ENCODE measurements at places on chromosomes 6 and 20.

- no peak for DNase-seq
Measured at GRCh38 chr6:135479601-135480000, 17.9 kb downstream of the AHI1 start.

DNA sequence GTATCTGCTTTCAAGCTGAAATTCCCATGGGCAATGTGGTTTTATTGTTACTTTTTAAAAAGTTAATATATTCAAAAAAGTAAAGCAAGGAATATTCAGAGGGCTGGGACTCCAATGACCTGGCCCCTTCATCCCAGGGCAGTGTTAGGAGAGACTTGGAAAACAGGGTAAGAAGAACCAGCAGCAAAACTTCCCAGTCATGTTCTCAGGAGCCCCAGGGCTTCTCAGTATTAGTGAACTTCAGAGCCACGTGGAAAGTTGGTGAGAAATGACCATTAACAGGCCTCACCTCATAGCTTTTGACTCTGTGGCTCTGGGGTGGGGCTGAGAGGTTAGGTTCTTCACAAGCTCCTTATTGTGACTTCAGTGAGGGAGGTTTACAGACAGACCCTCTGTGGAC is 230.4 kb upstream of the KCNG1 start:
- DNase-seq: no peak

- no peak for DNase-seq
Measured at GRCh38 chr6:53360093-53360912, 11.6 kb upstream of the ELOVL5 start.

- peak; percentile 64 for DNase-seq
Measured at GRCh38 chr20:23637282-23638221, at the start of gene CST3. Gene CST3, minus strand, starts transcription at chr20:23637955. Its CDS starts 93 bp downstream, at chr20:23637862.

GRCh38 chr20:17504066-17504897 is 26.9 kb downstream of the BFSP1 start:
- no peak for DNase-seq

DNA sequence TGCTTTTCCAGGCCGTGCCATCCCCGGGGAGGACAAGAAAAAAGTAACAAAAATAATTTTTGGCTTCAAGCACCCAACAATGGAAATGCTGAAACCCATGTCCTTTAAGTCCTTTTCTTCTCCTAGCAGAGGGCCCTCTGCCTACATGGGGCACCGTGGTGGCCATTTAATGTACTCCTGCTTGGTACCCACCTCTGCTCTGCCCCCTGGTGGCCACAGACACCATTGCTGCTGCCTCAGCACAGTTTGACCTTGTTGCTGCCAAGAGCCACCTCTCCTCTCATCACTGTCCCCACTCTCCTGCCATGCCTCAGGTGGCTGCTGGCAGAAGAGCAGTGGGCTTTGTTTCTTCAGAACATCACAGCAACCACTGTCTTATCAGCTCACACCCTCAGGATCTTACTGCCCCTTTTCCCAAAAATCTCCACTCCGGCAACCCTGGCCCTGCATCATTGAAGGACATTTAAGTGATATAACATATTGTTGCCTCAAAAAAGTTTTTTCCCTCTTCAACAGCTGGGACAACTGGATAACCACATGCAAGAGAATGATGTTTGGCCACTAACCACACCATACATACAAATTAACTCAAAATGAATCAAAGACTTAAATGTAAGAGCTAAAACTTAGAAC is 12.9 kb upstream of the ARMC2 start:
- peak; percentile 45 for DNase-seq

DNA sequence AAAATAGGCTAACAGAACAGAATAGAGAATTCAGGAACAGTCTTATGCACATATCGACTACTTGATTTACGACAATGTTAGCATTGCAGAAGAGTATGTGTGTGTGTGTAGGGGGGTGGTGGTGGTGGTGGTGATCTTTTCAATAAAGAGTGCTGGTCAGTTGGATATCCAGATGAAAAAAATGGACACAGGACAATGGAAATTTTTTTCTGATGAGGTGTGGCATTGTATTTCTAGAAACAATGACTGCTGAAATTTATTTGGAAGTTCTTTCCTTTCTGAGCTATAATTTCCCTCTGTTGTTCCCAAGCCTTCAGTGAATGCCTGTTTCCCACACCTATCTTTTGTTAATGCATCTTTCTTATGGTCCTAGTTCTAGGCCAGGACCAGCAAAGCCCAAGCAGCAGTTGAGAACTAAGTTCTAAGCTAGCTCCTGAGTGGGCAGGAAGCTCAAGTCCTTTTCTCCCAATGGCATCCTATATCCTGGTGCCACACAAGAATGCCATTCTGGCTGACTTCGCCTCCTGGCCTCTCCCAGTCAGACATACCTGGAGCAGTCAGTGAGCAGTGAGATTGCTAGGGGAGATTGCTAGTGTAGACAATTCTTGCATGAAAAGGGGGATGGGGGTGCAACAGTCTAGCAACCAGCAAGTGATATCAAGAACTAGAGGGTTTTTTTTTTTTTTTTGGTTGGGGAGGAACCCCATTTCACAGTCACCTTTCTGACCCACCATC is 1.2 kb upstream of the TOX2 start:
- DNase-seq: no peak

DNA sequence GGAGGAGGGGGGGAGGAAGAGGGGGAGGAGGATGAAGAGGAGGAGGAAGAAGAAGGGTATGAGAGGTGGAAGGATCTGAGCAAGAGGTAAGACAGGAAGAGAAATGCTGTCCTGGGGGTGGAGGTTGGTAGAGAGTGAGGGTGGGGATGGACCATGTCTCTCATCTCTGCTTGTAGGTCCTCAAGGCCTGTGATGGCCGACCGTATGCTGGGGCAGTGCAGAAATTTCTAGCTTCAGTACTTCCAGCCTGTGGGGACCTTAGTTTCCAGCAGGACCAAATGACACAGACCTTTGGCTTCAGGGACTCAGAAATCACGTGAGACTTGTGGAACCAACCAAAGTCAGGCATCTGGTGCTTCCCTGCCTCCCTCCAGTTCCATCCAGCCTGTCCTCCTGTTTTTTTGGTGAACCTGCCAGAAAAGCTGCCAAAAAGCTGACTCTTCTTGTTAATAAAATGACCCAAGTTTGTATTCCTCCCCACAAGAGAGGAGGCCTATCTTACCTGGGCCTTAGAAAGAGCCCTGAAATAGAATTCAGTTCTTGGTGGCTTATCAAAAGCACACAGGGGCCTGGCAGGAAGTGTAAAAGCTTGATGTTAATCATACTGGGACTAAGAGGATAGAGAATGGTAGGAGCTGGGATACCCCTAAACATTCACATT is 2.5 kb upstream of the C4A start:
- DNase-seq: no peak

DNA sequence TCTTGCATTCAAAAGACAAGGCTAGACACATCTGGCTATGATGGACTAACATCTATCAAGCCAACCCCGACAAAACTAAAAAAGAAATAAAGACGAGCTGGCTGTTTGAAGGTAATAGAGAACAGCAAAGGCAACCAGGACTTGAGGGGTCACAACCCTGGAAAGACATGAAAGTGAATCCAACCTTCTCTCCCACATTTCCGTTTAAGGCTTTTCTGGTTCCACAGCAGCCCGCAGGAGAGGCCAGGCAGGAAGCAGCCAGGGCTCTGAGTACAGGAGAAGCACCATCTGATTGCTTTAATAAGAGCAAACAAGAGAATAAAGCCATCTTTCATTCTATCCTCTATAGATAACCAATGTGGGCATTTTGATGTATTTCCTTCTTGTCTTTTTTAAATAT is 14.3 kb downstream of the CNKSR3 start:
- no peak for DNase-seq

- no peak for DNase-seq
Measured at GRCh38 chr6:30747902-30748769, 3.8 kb upstream of the IER3 start.

DNA sequence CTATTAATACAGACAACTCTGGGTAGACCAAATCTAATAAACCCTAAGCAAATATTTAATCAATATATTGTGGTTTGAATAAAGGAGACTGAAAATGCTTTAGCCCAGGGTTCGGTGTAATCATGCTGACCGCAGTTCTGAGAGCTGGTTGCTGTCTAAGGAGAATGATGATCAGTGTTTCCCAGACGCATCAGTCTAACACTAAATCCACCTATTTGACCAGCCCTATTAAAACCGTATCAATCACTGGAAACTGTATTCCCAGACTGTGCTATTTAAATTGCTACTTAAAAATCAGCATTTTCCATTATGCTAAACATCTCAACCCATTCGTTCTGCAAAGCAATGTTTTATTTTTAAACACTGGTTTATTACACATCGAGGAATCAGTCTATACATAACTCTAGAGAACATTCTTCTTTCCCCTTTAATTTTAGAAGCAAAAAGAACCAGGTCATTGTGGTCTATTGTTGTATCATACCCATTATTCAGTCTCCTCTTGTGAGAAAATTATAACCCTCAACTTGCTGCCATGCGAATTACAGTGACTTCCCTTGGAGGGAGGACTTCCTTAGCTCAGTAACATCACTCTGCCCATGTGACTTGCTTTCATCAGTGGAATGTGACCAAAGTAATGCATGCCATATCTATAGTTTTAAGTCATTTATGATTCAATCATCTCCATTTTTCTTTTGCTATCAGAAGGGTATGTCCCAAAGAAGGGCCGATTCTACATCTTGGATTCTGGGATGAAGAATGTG is 515.2 kb upstream of the JAG1 start:
- no peak for DNase-seq

DNA sequence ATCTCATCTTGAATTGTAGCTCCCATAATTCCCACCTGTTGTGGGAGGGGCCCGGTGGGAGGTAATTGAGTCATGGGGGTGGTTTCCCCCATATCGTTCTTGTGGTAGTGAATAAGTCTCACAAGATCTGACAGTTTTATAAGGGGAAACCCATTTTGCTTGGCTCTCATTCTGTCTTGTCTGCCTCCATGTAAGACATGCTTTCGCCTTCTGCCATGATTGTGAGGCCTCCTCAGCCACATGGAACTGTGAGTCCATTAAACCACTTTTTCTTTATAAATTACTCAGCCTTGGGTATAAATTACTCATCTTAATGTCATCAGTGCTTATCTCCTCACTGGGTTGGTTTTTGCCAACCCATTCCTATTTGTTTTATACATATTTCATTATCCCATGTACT is 142.0 kb upstream of the GMDS start:
- DNase-seq: no peak

DNA sequence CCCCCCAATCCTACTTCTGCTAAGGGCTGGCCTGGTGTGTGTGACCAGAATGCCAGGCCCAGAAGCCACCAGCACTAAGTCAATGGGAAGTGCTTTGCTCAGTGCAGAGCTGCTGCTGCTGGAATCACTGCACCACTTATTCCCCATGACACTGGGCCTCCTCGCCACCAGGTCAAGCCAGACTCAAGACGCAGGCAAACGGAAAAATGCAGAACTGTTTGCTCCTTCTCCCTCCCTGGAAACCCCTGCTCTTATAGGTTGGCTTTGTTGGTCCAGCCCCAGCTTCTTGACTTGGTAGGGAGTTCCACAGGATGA is 121.9 kb downstream of the PHACTR3 start:
- no peak for DNase-seq

- no peak for DNase-seq
Measured at GRCh38 chr6:101290346-101290745, 103.2 kb upstream of the GRIK2 start.

DNA sequence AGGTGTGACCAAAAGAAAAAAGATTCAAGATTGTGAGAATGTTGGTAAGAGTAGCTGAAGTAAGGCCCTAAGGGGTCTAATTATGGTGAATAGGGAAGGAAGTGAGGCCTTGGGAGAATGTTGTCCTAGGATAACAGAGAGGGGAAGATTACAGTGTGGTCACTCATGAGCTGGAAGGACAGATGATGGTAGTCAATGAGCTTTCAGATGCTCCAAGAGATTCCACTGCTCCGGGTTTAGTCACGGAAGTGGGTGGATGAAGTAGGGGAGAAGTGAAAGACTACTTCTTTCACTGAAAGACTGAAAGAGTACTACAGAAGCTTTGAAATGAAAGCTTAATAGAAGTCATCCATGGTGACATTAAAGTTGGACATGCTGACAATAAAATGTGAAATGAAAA is 108.5 kb downstream of the MMS22L start:
- no peak for DNase-seq

DNA sequence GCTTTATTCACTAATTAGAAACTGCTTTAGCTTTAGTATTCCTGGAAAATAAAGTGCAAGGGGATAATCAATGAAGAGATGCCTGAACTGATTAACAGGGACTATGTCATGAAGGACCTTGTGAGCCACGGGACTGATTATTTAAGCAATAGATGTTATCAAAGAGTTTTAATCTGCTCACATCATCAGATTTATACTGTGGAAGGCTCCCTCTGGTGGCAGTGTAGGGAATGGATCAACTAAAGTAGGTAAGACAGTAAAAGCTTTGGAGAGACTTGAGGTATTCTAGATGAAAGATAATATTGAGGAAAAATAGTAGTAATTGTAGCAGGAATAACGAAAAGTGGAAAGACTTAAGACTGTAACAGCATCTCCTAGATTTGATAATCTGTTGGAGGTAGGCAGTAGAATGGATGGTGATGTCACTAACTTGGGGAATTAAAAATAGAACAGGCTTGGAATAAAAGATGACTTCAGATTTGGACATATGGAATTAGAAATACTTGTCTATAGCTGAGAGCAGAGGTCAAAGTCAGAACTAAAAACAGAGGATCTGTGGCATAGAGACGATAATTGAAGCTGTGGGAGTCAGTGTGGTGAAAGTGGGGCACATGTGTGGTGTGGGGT is 80.3 kb upstream of the HTR1E start:
- no peak for DNase-seq

DNA sequence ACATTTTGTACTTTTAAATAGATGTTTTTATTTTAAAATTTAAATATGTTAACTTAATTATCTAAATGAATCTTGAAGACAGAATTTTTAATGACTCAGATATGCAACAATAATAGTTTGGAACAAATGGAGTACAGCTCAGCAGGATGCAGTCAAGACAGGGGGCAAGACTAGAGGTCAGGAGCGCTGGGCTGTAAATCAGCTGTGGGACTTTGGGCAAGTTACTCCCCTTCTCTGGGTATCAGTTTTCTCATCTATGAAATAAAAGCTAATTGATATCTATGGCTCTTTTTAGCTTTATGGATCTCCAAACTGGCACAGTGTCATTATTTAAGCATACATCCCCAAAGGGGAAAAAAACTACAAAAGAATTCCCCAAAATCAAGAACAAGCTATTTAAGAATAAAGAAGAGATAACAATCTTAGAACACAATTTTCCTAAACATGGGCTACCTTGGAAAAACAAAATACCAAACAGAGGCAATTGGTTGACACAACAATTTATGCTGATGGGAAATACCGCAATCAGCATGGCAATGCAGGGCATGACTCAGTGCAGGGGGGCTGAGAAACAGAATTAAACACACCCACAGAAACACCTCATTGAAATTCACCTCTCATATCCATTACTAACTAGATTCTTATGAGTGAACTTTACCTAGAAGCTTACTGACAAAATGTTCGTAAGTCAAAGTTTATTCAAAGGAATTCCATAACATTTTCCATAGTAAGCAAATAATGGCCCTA is 188.2 kb downstream of the SIM1 start:
- no peak for DNase-seq

GRCh38 chr6:3785745-3786098 is 34.2 kb upstream of the PXDC1 start:
- no peak for DNase-seq

GRCh38 chr20:16580147-16580546 is 6.9 kb upstream of the KIF16B start:
- no peak for DNase-seq

Measured in NCI-H187 (cell line).